ENCODE measurements at places on chromosomes 6 and 20. TPM values are rescaled to one million over a fixed set of nuclear protein-coding genes. Genes with fewer than 3 reads are reported as not detected.

The NTSR1 gene
- 0.11 TPM for total RNA-seq

The ASXL1 gene
- total RNA-seq: 76.8 TPM

The TRIM38 gene
- 8.0 TPM for total RNA-seq

The ZFP57 gene
- not detected for total RNA-seq

The KIAA0408 gene
- total RNA-seq: 0.27 TPM

The LY6G6C gene
- not detected for total RNA-seq

The FABP7 gene
- total RNA-seq: not detected

The GPSM3 gene
- total RNA-seq: 7.5 TPM

The RAD21L1 gene
- total RNA-seq: not detected

DNA sequence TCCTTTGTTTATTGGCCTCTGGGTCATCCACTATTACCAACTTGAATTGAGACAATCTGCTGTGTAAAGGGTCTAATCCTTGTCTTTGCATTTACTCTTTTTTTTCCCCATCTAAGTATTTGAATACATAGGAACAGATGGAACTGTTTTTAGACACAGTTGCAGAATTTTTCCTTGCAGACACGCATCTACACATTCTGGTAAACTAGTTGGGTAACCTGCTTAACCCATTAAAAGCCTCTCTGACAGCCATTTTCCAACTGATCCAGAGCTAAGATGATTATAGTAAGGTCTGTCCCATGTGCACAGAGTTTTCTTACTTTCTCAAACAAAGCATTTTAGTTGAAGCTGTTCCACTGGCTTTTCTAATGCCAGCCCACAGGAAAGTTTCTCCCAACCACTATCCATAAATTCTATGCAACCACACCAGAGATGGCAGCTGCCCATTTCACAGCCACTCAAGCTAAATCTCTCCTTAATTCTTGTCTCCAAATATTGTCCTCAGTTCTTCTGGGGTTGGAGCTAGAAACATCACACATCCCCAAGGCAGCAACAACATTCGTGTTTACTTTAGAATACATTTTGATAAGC is 492.1 kb downstream of the MAFB start:
- H3K36me3 ChIP-seq: no peaks in the 10 kb centered on the region
- DNase-seq: no peak
- H3K27me3 ChIP-seq: peaks cover 6% of the 10 kb centered on the region
- peak overlapping the region; percentile 84 for H3K27ac ChIP-seq

DNA sequence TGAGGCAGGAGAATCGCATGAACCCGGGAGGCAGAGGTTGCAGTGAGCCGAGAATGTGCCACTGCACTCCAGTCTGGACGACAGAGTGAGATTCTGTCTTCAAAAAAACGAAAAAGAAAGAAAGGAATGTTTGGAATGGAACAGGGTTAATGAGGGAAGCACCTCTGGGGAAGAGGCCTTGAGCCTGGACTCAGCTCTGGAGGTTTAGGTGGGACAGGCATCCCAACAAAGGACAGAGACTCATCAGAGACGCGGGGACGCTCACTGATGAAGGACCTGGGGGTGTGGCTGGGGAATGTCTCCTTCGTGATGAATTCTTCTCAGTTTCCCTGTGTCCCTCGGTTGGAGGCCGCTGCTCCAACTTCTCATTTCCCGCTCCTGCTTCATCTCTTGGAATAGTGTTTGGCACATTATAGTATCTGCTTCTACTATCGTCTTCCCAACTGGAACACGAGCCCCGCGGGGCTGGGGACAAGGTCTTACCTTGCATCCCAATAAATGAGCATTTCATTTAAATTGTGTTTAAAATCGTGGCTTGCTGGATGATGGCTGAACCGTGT is 27.6 kb downstream of the KIF25 start:
- H3K4me1 ChIP-seq: peaks cover 5% of the 10 kb centered on the region
- no peak overlapping the region for H3K27ac ChIP-seq
- peak; percentile 57 for DNase-seq

DNA sequence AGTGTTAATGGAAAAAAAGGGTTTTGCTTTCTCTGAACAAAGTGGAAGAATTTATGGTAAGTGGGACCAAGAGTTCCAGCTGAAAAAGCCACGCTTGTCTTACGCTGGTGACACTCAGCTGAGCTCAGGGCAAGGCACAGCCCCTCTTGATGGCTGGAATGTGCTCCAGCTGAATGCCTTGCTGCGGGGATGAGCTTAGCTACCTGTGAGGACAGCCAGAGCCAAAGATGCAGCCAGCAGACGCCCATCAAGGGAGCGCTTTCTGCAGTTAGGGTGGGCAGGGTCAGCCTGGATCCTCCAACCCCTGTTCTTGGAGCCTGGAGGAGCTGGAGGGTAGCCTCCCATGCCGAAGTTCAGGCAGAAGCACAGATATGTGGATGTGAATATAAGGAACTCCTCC is 191.4 kb downstream of the SCP2D1 start:
- no peak for DNase-seq
- H3K36me3 ChIP-seq: no peaks in the 10 kb centered on the region
- no peak overlapping the region for H3K4me3 ChIP-seq

GRCh38 chr6:14406614-14407331 is 289.2 kb downstream of the CD83 start:
- no peak for DNase-seq
- H3K27me3 ChIP-seq: peaks cover 27% of the 10 kb centered on the region
- H3K27ac ChIP-seq: no peak overlapping the region
- no peaks in the 10 kb centered on the region for H3K4me1 ChIP-seq

- no peak overlapping the region for H3K27ac ChIP-seq
- H3K36me3 ChIP-seq: peaks cover 38% of the 10 kb centered on the region
- H3K4me3 ChIP-seq: no peak overlapping the region
- peaks cover 25% of the 10 kb centered on the region for H3K4me1 ChIP-seq
- H3K27me3 ChIP-seq: no peaks in the 10 kb centered on the region
- no peak for DNase-seq
Measured at GRCh38 chr6:56649053-56649769, 6.5 kb upstream of the DST start.

DNA sequence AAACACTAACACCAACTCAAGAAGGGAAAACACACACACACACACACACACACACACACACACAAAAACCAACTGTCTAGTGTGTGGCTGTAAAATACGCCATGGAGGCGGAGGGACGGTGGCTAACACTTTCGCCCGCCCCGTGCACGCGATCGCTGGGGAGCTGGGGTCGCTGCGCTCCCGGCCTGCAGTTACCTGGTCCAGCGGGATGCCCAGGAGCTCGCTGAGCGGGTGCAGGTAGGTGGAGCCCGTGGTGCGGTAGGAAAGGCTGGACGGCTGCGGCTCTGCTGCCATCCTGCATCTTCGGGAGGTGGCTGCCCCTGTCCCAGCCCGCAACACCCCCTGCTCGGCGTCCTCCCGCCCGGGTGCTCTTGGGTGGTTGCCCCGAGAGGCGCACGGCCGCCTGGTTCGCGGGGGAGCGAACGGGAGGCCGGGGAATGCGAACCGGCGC is 303 bp downstream of the MBOAT1 start:
- H3K27me3 ChIP-seq: no peaks in the 10 kb centered on the region
- peaks cover 25% of the 10 kb centered on the region for H3K4me1 ChIP-seq
- DNase-seq: no peak
- no peaks in the 10 kb centered on the region for H3K36me3 ChIP-seq
- H3K27ac ChIP-seq: peak overlapping the region; percentile 71

GRCh38 chr6:122014961-122015360 is 384.5 kb upstream of the HSF2 start:
- H3K4me3 ChIP-seq: no peak overlapping the region
- H3K27ac ChIP-seq: no peak overlapping the region
- H3K27me3 ChIP-seq: no peaks in the 10 kb centered on the region
- peaks cover 6% of the 10 kb centered on the region for H3K4me1 ChIP-seq

DNA sequence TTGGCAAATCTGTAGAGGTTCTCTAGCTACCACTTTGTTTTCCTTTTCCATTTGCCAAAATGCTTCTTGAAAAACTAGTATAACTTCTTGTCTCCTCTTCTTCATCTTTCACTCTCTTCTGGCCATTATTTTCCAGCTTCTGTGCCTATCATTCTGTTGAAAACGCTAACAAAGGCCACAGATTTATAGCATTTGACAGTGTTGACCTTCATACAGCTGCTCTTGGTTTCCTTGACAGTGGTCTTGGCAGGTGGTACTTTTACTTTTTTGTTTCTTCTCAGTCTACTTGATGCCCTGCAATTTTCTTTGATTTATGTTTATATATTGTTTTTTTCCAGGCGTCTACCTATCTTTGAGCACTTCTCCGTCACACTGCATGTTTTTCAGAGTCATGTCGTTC is 23.7 kb downstream of the TRMT11 start:
- peaks cover 38% of the 10 kb centered on the region for H3K36me3 ChIP-seq

- no peaks in the 10 kb centered on the region for H3K36me3 ChIP-seq
- peak; percentile 57 for DNase-seq
- no peak overlapping the region for H3K4me3 ChIP-seq
Measured at GRCh38 chr6:44496665-44497369, 109.3 kb downstream of the CDC5L start.

DNA sequence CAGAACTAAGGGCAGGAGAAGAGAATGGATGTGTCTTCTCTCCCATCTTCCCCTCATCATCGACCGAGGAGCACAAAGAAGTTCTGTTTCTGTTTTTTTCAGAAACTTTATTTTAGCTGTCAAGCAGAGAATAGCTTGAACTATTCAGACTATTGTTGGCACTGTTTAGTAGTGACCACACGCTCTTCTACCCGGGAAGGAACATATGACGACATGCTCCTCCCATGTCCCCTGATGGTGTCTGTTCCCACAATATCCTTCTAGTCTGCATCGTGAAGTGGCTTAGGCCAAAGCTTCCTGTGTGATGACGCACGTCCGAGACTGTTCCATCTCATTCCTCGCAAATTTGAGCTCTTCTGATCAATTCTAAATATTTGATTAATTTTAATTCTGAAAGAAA is 27.2 kb upstream of the KIF25 start:
- H3K36me3 ChIP-seq: peaks cover 42% of the 10 kb centered on the region
- DNase-seq: no peak
- H3K4me3 ChIP-seq: no peak overlapping the region
- H3K4me1 ChIP-seq: peaks cover 12% of the 10 kb centered on the region
- no peaks in the 10 kb centered on the region for H3K27me3 ChIP-seq

GRCh38 chr20:11394145-11394833 is 523.4 kb upstream of the BTBD3 start:
- H3K36me3 ChIP-seq: no peaks in the 10 kb centered on the region
- no peaks in the 10 kb centered on the region for H3K27me3 ChIP-seq
- no peaks in the 10 kb centered on the region for H3K4me1 ChIP-seq
- no peak for DNase-seq
- H3K4me3 ChIP-seq: no peak overlapping the region
- no peak overlapping the region for H3K27ac ChIP-seq

DNA sequence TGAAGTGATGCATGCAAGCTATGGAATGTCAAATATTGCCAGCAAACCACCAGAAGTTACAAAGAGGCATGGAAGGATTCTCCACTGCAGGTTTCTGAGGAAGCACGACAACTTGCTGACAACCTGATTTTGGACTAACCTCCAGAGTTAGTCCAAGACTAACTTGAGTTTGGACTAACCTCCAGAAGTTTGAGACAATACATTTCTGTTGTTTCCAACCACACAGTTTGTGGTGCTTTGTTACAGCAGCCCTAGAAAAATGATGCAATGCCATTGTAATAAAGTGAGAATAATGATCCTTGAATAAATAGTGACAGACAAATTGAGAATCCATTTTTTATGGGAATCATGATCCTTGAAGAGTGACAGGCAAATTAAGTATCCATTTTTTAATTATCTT is 169.9 kb upstream of the HDDC2 start:
- peaks cover 34% of the 10 kb centered on the region for H3K4me1 ChIP-seq
- H3K4me3 ChIP-seq: no peak overlapping the region
- no peaks in the 10 kb centered on the region for H3K27me3 ChIP-seq
- no peaks in the 10 kb centered on the region for H3K36me3 ChIP-seq
- H3K27ac ChIP-seq: peak overlapping the region; percentile 35

GRCh38 chr20:54000914-54001313 is 69.5 kb downstream of the BCAS1 start:
- H3K27ac ChIP-seq: no peak overlapping the region
- peaks cover 10% of the 10 kb centered on the region for H3K27me3 ChIP-seq
- no peak for DNase-seq
- H3K36me3 ChIP-seq: no peaks in the 10 kb centered on the region
- no peak overlapping the region for H3K4me3 ChIP-seq
- H3K4me1 ChIP-seq: no peaks in the 10 kb centered on the region

DNA sequence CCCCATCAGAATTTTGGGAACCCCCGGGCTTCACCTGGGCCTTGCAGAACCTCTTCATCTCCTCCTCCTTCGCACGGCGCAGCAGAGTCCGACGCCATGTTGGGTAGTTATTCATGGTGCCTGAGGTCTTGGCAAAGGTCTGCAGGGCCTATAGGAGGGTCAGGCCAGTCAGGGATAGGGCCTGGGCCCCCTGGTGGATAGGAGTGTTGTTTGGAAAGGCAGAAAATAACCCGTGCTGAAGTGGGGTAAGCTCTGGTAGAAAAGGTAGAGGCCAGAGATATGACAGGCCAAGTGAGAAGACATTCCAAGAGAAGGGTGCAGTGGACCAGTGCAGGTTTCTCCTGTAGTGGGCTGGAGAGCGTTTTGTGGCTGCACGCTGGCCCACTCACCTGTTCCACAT is 4.9 kb downstream of the SMPD2 start:
- no peak overlapping the region for H3K27ac ChIP-seq
- H3K36me3 ChIP-seq: peaks cover 15% of the 10 kb centered on the region
- DNase-seq: no peak
- H3K4me3 ChIP-seq: no peak overlapping the region
- peaks cover 12% of the 10 kb centered on the region for H3K4me1 ChIP-seq

GRCh38 chr6:14100966-14101365 is 16.6 kb upstream of the CD83 start:
- no peak overlapping the region for H3K27ac ChIP-seq
- no peaks in the 10 kb centered on the region for H3K36me3 ChIP-seq
- peaks cover 5% of the 10 kb centered on the region for H3K4me1 ChIP-seq
- peaks cover 45% of the 10 kb centered on the region for H3K27me3 ChIP-seq

GRCh38 chr6:159180001-159180400 is 10.8 kb downstream of the FNDC1 start:
- H3K36me3 ChIP-seq: no peaks in the 10 kb centered on the region
- no peak overlapping the region for H3K4me3 ChIP-seq
- no peaks in the 10 kb centered on the region for H3K4me1 ChIP-seq
- peaks cover 18% of the 10 kb centered on the region for H3K27me3 ChIP-seq
- no peak overlapping the region for H3K27ac ChIP-seq
- DNase-seq: no peak

DNA sequence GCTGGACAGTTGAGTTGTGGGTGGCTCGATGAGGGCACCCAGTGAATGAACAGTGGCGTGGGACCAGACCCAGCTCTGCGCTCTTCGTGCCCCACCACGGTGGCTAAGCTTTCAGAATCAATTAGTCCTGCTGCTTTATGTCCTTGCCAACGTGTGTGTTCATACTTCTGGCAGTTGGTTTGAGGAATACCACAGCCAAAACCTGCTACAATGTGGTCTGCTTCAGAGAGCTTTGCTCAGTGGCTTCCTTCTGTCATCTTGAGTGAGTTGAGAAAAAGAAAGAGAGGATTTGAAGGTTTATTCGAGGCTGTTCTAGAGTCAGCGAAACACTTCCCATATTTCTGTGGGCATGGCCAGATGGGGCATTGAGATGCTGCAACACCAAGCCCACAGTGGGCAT is 39.5 kb upstream of the SLC22A2 start:
- no peak overlapping the region for H3K27ac ChIP-seq
- H3K36me3 ChIP-seq: no peaks in the 10 kb centered on the region
- no peaks in the 10 kb centered on the region for H3K27me3 ChIP-seq
- H3K4me3 ChIP-seq: no peak overlapping the region
- H3K4me1 ChIP-seq: no peaks in the 10 kb centered on the region
- DNase-seq: no peak

GRCh38 chr6:90086517-90086916 is 192.2 kb downstream of the GJA10 start:
- H3K36me3 ChIP-seq: no peaks in the 10 kb centered on the region
- H3K27me3 ChIP-seq: no peaks in the 10 kb centered on the region
- H3K4me3 ChIP-seq: no peak overlapping the region
- no peaks in the 10 kb centered on the region for H3K4me1 ChIP-seq
- H3K27ac ChIP-seq: no peak overlapping the region
- DNase-seq: no peak

Measured in osteocyte (in vitro differentiated cells).